ENCODE measurements at places on chromosomes 4 and X.

GRCh38 chr4:139453041-139453370, 915 bp upstream of the RAB33B start:
- no peak for DNase-seq

- DNase-seq: no peak
These were observed 1081.8 kb upstream of the GRID2 start for GRCh38 chr4:91222014-91222413.

DNA sequence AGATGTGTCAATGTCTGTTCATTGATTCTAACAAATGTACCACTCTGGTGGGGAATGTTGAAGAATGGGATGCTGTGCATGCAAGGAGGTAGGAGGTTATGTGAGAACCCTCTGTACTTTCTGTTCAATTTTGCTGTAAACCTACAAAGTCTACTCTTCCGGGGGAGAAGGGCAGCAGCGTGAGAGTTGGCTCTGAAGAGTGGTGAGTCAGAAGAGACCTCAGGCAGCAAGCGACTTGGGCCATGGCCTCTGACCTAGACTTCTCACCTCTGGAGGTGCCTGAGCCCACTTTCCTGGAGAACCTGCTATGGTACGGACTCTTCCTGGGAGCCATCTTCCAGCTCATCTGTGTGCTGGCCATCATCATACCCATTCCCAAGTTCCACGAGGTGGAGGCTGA, 26.7 kb downstream of the MANBA start:
- DNase-seq: no peak

- DNase-seq: peak; percentile 90
These were observed 116.2 kb downstream of the AFAP1 start for GRCh38 chr4:7823416-7823824.

DNA sequence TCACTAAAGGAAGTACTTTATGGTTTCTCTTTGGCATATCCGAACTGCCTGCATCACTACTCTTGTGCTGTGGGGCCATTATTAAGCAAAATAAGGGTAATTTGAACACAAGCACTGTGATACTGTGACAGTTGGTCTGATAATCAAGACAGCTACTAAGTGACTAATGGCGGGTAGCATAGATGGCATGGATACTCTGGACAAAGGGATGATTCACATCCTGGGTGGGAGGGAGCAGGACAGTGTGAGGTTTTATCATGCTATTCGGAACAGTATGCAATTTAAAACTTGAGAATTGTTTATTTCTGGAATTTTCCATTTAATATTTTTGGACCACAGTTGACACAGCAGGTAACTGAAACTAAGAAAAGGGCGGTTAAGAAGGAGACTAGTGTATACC, 52.6 kb upstream of the CITED1 start:
- DNase-seq: no peak

GRCh38 chrX:4091046-4091760, 377.8 kb upstream of the PRKX start:
- DNase-seq: no peak

- no peak for DNase-seq
These were observed 43.0 kb downstream of the UGT2B28 start for GRCh38 chr4:69323284-69323683.

GRCh38 chr4:62455871-62456270, 1255.7 kb downstream of the ADGRL3 start:
- DNase-seq: no peak

DNA sequence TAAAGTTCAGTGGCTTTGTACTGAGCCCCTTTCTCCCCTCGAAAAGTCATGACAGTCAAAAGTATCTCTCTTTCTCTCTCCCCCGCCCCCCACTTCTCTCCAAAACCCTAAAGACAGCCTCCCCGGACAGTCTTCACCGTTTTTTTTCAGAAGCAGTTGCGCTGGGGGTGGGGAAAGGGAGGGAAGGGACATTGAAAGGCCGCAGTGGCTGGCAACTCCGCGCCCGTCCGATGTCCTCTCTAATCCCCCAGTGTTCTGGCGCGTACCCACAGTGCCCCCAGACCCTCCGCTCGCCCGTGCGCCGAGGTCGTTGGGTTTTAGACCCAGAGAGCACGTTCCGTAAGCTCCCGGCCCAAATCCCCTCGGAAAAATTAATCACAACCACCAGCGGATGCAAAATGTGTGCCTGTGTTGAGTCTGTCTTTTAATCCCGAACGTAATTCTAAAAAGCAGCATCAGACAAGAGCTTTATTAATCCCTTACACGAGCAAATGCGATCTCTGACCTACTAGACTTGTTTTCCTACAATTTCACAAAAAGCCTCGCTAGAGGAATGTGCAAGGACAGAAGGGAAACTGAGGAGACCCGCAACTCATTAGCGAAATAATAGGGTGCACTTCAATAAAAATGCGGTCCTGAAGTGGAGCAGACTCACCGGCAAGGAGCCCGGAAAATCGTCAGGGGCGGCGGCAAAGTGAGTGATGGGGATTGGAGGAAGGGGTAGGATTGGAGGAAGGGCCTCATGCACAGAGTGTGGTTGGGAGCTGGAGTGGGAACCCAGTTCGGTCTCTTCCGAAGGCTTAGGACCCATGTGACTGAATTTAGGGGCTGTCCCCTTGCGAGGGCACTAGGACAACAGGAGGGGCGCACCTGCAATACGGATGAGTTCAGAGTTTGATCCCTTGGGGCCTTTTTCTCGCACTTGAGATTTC, 12.2 kb upstream of the PRDM8 start:
- DNase-seq: peak; percentile 46

DNA sequence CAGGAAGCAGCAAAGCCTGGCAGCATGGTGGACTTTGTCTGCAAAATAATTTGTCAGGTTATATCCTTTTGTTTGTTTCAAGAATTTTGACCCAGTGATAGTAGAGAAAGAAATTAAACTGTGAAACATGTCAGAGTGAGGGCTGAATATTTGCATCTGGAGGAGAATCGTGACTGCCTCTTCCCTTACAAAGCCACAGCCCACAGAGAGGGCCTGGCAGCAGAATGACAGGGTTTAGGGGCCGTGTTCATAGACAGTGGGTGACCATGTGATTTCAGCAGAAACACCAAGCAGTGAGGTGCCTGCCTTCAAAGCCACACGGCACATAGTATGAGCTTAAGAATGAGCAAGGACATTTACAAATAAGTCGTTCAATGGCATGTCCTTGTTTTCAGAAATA, 24.4 kb upstream of the PLAC8 start:
- DNase-seq: no peak

GRCh38 chrX:13285229-13285628, 34.6 kb downstream of the ATXN3L start:
- no peak for DNase-seq

- no peak for DNase-seq
These were observed 20.6 kb downstream of the ARL13A start for GRCh38 chrX:100990139-100990538.

DNA sequence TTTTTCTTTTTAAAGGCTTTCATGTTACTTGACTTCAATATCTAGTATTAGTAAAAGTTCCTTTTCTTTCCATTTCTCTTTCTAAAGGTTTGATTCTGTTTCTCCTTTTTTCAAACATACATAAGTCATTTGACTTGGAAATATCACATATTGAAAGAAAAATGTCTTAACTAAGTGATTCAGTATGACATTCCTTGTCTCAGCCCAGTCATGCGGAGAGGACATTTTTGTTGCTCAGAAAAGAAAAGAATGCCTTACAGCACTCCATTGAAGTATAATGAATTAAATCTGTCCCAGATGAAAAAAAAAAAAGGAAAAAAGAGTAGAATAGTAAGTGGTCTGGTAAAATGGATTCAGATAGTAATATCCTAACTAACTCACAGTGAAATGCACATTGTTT, 466.1 kb downstream of the ADGRL3 start:
- DNase-seq: no peak

DNA sequence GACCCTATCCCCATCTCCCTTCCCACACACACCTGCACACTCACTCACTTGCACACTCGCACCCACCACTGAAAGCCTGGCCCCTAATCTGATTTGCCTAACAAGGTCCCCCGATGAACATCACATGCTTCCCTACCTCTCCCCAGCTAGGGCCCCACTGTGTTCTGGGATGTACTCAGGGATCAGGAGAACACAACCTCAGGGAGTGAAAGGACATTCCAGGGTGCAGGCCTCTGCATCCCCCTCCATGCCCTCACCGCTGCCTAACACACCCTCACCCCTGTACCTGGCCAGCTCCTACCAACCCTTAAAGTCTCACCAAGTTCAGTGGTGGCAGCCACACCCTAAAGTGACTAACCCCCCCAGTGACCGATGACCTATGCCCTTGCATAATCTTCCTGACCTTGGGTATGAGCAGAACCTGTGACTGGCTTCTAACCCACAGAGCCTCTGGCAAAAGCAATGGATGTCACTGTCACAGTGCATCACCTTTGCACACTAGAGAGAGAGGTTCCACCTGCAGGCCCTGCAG, 2.4 kb upstream of the AFAP1 start:
- no peak for DNase-seq

DNA sequence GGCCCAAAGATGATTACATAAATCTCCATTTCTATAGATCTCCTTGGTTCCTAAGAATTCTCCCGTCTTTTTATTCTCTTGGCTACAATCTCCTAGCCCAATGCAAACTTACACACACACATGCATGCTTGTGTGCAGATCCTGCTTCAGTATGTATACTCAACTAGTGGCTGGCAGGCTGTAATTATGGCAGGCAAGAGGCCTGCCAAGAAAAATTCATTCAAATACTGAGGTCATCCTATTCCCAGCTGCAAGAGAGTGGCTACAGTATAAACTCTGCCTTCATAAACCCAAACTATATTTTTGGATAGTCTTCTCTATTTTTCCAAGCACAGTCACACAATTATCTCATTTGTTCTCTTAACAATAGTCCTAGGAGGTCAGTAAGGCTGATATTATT, 95.2 kb downstream of the SHROOM4 start:
- no peak for DNase-seq

DNA sequence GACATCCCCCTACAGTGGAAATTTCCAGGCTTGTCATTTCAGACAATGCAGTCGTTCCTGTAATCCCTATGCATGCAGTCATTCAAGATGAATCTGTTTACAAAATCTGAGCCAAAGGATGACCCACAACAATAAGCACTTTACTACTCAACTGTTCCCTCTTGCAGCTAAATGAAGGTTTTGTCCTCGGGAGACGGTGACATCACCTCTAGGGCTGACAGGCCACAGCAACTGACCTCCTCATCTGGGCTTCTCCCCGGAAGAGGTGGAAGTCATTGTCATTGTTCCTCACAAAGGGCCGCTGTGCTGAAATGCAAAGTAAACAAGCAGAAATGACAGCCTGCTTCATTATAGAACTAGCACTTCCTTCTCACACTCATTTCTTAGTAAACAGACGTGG, 29.2 kb downstream of the CLRN2 start:
- no peak for DNase-seq

GRCh38 chrX:69268611-69269010, 103.4 kb upstream of the PJA1 start:
- no peak for DNase-seq

GRCh38 chrX:142702749-142703148, 323.0 kb upstream of the SPANXN4 start:
- no peak for DNase-seq

DNA sequence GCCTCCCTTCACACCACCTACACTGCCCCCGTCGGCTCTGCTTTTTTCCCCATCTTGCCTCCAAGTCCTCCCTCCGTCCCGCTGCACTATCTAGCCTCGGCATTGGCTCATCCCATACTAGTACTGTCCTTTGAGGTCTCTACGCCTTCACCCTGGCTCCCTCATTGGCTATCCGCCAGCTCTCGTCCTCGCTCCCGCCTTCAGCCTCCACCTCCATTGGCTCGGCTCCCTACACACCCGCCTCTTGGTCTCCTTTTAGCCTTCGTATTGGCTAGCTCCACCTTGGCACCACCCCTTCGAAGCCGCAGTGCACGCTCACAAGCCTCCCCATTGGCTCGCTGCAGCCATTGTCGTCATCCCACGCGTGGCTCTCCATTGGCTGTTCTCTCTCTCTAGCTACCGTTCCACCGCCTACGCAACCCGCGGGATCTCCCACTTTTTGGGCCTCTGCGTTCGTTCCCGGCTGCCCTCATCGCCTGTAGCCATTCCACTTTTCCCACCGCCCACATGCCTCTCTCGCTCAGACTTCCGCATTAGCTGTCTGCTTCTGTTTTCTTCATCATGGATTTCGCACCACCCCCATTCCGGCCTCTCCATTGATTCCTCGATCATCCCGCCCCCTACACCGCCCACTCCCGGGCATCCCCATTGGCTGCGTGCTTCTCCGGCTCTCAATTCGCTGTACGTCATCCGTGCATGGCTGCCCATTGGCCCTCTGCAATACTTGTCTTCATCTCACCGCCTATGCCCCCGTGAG, 405 bp upstream of the PPP1R3F start:
- DNase-seq: peak; percentile 96

DNA sequence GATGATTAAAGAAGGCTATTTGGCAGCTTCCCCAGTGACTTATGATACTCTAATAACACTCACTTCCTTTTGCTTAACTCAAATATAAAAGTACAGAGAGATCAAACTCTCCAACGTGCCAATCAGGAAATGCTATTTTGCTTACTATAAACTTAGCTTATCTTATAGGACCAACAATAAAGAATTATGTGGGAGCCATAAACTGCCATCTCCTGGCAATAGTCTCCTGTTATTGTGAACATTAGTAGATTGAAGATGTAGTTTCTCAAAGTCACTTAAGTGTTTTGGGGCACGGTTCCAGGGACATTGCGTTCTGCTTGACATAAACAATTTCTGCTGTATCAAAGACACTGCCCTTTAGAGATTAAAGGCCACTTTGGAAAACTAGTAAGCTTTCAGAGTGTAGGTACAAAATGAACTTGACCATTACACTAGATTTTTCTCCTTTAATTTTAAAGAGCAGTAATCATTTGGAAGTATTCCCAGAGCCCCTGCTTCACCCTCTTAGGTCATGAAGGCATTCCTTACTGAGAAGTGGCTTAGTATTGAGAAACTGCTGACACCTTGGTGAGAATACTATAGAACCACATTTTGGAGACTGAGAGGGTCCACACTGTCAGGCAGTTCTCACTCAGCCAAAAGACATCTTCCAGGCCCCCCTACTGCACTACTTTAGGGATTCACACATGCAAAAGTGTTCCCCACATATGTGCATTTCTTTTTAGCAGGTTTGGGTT, 51.9 kb downstream of the MAOA start:
- DNase-seq: no peak

DNA sequence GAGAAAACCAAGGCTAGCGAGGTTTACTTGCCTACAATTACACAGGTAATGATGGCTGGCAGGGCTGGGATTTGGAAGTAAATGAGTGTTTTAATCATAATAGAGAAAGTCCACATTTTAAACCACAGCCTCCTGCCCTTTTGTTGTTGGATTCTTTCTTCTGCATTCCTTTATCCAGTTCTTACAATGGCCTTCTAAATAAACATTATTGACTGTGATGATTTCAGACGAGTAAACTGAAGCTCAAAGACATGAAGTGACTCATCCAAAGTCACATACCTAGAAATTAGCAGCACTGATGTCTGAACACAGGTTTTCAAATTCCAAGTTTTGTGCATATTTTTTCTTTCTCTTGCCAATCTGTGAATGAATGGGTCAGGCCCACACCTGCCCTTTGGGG, 51.2 kb upstream of the C1QTNF7 start:
- no peak for DNase-seq

GRCh38 chr4:38131371-38132091, 171.3 kb downstream of the PTTG2 start:
- peak; percentile 70 for DNase-seq
